Glutamatergic neuron (in vitro differentiated cells): ENCODE measurements at places on chromosomes 1 and 21.

GRCh38 chr1:244435562-244436205, 16.0 kb downstream of the ADSS2 start:
- no peak for DNase-seq
- H3K4me3 ChIP-seq: no peak overlapping the region
- no peaks in the 10 kb centered on the region for H3K36me3 ChIP-seq
- no peaks in the 10 kb centered on the region for H3K27me3 ChIP-seq
- H3K4me1 ChIP-seq: no peaks in the 10 kb centered on the region

DNA sequence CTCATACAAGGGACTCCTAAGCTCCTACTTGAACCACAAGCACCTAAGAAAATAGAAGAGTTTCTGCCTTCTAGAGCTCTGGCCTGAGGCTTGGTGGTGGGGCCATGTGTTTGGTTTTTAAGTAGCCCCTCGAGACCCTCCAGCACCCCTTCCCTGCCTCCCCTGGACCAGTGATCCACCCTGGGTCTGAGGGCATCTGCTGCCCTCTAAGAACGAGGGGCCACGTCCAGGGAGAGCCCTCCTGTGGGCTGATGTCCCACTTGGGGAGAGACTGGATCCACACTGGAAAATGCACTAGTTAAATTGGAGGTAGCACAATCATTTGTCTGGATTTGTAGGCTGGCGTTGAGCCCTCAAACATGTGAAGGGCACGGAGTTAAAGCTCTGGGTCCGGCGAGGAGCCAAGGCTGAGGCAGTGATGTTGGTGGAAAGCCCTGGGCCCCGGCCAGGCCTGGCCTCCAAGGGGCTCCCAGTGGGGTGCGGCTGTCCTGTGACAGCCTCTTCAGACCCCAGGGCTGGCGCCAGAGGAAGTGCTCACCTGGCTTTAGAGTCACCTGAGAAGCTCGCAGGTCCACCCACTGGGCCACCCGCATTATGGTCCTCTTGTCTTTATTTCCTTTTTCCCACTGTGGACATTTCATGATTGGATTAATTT, 65.2 kb downstream of the SLC37A1 start:
- H3K27me3 ChIP-seq: no peaks in the 10 kb centered on the region
- peak; percentile 4 for DNase-seq
- H3K4me1 ChIP-seq: no peaks in the 10 kb centered on the region

GRCh38 chr1:180387413-180387812, 115.0 kb downstream of the ACBD6 start:
- H3K27me3 ChIP-seq: no peaks in the 10 kb centered on the region
- H3K27ac ChIP-seq: no peak overlapping the region
- no peak overlapping the region for H3K4me3 ChIP-seq
- DNase-seq: no peak
- no peaks in the 10 kb centered on the region for H3K4me1 ChIP-seq

DNA sequence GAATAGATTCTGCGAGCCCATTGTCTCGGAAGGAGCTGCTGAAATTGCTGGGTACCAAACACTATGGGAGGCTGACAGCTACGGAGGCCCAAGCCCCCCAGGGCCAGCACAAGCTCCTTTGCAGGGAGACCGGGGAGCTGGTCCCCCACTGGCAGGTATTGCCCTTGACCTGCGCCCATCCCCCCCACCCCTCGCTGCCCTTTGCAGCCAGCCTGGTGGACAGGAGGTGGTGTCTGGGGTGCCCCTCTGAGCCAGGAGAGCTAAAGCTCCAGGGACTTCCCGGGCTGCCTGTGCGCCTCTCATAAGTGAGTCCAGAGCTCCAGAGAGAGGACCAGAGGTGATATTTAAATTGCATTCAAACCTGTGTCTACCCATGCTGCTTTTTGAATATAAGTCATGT, 5.4 kb downstream of the SERTAD4 start:
- no peak for DNase-seq
- peaks cover 3% of the 10 kb centered on the region for H3K27me3 ChIP-seq
- peaks cover 21% of the 10 kb centered on the region for H3K4me1 ChIP-seq
- peak overlapping the region; percentile 89 for H3K27ac ChIP-seq

DNA sequence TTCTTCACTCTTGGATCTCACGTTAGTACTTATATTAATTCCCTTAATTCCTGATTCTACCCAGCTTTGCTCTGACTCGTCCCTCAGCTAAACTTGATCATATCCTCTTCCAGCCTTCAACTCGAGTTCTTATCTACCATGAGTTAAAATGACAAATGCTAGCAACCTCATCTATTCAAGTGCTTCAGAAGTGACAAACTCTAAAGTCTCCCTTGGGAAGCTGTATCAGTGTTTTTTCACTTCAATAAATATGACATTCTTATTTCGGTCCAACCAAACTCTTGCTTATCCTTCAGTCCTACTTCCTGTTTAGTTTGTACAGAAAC, 75.3 kb downstream of the FOXJ3 start:
- DNase-seq: no peak
- H3K27ac ChIP-seq: no peak overlapping the region
- no peaks in the 10 kb centered on the region for H3K27me3 ChIP-seq
- peaks cover 1% of the 10 kb centered on the region for H3K4me1 ChIP-seq
- no peak overlapping the region for H3K4me3 ChIP-seq

- no peaks in the 10 kb centered on the region for H3K36me3 ChIP-seq
- H3K27ac ChIP-seq: no peak overlapping the region
- H3K27me3 ChIP-seq: no peaks in the 10 kb centered on the region
Observed at GRCh38 chr1:82560566-82560965, 759.8 kb downstream of the ADGRL2 start.

GRCh38 chr1:14106126-14106525, 406.1 kb downstream of the PRDM2 start:
- H3K4me3 ChIP-seq: no peak overlapping the region
- H3K36me3 ChIP-seq: no peaks in the 10 kb centered on the region
- H3K27me3 ChIP-seq: no peaks in the 10 kb centered on the region
- H3K4me1 ChIP-seq: no peaks in the 10 kb centered on the region
- DNase-seq: no peak

GRCh38 chr21:45254460-45254930, 33.2 kb downstream of the POFUT2 start:
- H3K27me3 ChIP-seq: peaks cover 4% of the 10 kb centered on the region
- no peak overlapping the region for H3K27ac ChIP-seq
- DNase-seq: no peak
- no peak overlapping the region for H3K4me3 ChIP-seq
